ENCODE measurements at places on chromosomes 4 and X. TPM values are rescaled to one million over a fixed set of nuclear protein-coding genes. Genes with fewer than 3 reads are reported as not detected.

GRCh38 chrX:133852837-133853356 is 132.5 kb downstream of the GPC3 start:
- DNase-seq: no peak
- no peaks in the 10 kb centered on the region for H3K36me3 ChIP-seq
- H3K4me3 ChIP-seq: no peak overlapping the region
- H3K27ac ChIP-seq: no peak overlapping the region
- no peaks in the 10 kb centered on the region for H3K4me1 ChIP-seq

DNA sequence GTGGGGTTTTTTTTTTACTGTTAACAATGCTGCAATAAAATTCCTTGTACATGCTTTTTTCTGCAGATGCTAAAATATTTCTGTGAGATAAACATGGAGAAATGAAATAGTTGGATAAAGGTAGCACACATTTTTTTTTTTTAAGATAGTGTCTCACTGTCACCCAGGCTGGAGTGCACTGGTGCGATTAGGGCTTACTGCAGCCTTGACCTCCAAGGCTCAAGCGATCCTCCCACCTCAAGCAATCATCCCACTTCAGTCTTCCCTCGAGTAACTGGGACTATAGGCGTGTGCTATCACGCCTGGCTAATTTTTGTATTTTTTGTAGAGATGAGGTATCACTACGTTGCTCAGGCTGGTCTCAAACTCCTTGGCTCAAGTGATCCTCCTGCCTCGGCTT is 1.8 kb upstream of the HUWE1 start:
- no peak overlapping the region for H3K4me3 ChIP-seq
- peaks cover 6% of the 10 kb centered on the region for H3K4me1 ChIP-seq
- H3K27me3 ChIP-seq: no peaks in the 10 kb centered on the region
- H3K27ac ChIP-seq: no peak overlapping the region
- DNase-seq: no peak

DNA sequence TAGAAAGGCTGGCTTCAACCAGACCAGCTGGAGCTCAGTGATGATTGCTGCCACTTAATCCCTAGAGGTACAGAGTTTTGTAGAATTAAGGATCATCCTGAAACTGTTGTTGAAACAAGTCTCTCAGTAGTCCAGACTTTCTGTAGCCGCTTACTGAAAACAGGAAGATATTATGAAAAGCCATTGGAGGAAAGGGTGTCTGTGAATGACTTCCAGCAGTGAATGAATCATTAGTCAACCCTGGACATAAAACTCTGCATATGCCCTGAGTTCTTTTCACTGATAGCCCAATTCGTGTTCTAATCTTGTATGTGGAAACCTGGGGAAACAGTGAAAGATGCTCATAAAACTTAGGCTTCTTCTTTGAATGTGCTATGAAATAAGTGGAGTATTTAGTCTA is 14.8 kb downstream of the HOPX start:
- H3K27ac ChIP-seq: no peak overlapping the region
- H3K4me3 ChIP-seq: no peak overlapping the region
- H3K4me1 ChIP-seq: no peaks in the 10 kb centered on the region

GRCh38 chrX:47514533-47515235 is 31.7 kb upstream of the ZNF41 start:
- no peaks in the 10 kb centered on the region for H3K27me3 ChIP-seq
- H3K36me3 ChIP-seq: no peaks in the 10 kb centered on the region
- H3K27ac ChIP-seq: no peak overlapping the region
- H3K4me3 ChIP-seq: no peak overlapping the region
- DNase-seq: no peak

- DNase-seq: no peak
- no peaks in the 10 kb centered on the region for H3K27me3 ChIP-seq
- H3K4me1 ChIP-seq: no peaks in the 10 kb centered on the region
- H3K4me3 ChIP-seq: no peak overlapping the region
Measured at GRCh38 chr4:10963241-10963640, 278.7 kb upstream of the CLNK start.

DNA sequence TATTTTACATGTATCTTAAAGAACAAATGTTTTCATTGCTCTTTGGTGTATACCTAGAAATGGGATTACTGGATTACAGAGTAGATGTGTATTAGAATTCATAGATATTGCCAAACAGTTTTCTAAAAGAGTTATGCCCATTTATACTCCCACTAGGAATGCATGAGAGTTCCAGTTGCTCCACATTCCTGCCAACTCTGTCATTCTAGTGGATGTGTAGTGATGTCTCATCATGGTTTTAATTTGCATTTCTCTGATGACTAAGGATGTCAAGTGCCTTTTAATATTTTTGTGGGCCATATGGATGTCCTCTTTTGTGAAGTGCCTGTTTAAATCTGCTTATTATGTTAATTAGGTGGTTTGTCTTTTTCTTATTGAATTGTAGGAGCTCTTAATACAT is 65.6 kb upstream of the BMP2K start:
- no peaks in the 10 kb centered on the region for H3K4me1 ChIP-seq
- H3K36me3 ChIP-seq: no peaks in the 10 kb centered on the region
- H3K4me3 ChIP-seq: no peak overlapping the region

GRCh38 chr4:8203052-8203401 is 3.9 kb downstream of the SH3TC1 start:
- peaks cover 16% of the 10 kb centered on the region for H3K27me3 ChIP-seq
- H3K4me1 ChIP-seq: peaks cover 16% of the 10 kb centered on the region
- no peaks in the 10 kb centered on the region for H3K36me3 ChIP-seq
- no peak for DNase-seq

DNA sequence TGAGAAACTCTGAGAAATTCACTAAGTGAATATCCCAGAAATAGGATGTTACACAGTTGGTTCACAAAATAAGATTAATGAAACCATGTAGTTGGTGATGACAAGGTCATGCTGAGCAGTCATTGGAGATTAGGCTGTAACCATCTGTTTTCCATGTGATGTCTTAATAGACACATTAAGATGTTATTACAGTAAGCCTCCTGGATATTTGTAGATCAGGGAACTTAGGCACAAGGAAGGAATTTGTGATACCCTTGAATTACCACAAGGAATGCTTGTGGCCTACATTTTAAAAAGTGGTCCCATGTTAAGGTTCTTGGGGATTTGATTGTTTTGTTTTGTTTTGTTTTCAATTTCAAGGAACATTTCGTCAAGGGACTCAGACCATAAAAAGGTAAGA is 185.6 kb upstream of the BANK1 start:
- no peak overlapping the region for H3K27ac ChIP-seq
- H3K4me1 ChIP-seq: no peaks in the 10 kb centered on the region
- no peak overlapping the region for H3K4me3 ChIP-seq
- H3K27me3 ChIP-seq: no peaks in the 10 kb centered on the region
- no peak for DNase-seq
- H3K36me3 ChIP-seq: no peaks in the 10 kb centered on the region

GRCh38 chr4:108107729-108108382 is 60.9 kb downstream of the LEF1 start:
- no peaks in the 10 kb centered on the region for H3K36me3 ChIP-seq
- H3K4me1 ChIP-seq: no peaks in the 10 kb centered on the region
- DNase-seq: peak; percentile 17
- no peak overlapping the region for H3K4me3 ChIP-seq
- no peaks in the 10 kb centered on the region for H3K27me3 ChIP-seq

DNA sequence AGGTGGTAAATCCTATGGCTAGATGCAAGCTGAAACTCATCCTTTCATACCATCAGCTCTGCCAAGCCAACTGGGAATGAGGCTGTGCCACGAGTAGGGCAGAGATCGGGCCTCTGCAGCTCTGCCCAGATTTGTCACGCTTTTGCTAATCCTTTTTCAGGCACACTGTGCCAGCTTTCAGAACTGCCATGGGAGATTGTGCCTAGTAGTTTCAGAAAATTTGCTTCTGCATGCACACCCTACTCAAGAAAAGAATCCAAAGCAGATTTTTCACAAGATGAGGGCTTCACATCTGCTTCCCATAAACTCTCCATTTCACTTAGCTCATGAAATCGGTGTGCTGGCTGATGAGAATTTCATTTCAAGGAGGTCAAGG is 3.3 kb upstream of the ADH7 start:
- H3K36me3 ChIP-seq: no peaks in the 10 kb centered on the region
- no peak overlapping the region for H3K27ac ChIP-seq
- DNase-seq: no peak
- no peaks in the 10 kb centered on the region for H3K27me3 ChIP-seq

DNA sequence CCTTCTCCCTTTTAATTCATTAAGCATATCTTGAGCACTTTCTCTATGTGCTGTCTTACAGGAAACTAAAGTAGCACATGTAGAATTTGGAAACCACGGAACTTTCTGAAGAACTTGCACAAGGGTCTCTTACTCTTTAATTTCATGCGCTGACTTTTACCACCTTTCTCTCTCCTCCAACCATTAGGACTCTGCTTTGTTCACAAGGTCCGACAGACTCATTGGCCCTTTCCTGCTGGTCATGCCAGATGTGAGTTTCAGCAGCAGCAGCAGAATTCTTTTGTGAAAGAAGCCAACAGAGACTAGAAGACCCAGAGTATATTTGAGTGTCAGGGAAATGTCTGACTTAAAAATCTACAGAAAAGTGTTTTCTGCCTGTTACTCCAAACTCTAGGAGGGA is 207.1 kb downstream of the GUCY2F start:
- H3K27me3 ChIP-seq: no peaks in the 10 kb centered on the region
- H3K36me3 ChIP-seq: no peaks in the 10 kb centered on the region
- no peaks in the 10 kb centered on the region for H3K4me1 ChIP-seq
- no peak for DNase-seq

GRCh38 chr4:25157081-25157480 is 3.2 kb downstream of the SEPSECS start:
- peaks cover 13% of the 10 kb centered on the region for H3K36me3 ChIP-seq
- no peaks in the 10 kb centered on the region for H3K27me3 ChIP-seq
- H3K4me3 ChIP-seq: no peak overlapping the region

TRIM60 gene
- total RNA-seq: not detected

RHOXF1 gene
- not detected for total RNA-seq

FGFR3 gene
- total RNA-seq: 60.4 TPM

CXorf49 gene
- not detected for total RNA-seq

TACR3 gene
- total RNA-seq: not detected

VSIG1 gene
- total RNA-seq: not detected

Measured in K562 (cell line).